ENCODE measurements at places on chromosomes 2 and 18.

DNA sequence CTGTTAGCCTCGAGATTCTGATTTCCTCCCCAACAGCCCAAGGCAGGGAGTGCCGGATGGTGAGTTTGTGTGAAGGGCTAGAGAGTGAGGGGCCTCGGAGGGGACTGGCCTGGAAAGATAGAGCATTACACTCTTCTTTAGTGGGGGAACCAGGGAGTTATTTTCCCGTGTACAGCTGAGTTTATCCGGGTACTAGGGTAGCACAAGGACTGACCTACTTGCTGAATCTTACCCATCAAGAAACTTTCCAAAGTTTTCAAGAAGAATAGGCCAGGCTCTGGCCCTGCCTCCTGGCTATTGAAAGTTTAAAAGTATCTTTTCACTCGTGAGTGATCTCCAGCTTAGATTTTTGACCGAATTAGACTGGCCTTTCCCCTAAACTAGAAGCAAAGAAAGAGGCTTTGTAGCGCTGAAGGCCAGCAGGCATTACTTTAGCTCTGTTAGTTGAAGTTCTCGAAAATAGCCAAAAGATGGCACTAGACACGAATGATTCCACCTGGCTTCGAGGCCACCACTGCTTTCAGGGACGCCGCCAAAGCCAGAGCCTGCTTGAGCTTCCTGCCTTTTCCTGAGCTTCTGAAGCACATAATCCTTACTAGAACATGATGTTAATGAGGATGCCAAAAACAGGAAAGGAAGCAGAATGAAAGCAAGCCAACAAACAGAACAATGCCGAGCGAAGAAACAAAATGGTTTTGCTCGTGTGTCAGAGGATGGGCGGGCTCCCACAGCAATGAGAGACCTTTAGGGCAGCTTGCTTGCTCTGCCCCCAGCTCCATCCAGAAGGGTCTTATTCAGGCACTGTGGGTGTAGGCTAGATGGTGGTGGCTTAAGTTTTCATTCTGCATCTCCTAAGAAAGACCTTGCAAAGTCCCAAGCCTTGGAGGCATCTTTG is 55.8 kb downstream of the TSN start:
- peak; percentile 58 for DNase-seq

- DNase-seq = no peak
Measured at GRCh38 chr18:32851936-32852335, 79.1 kb upstream of the KLHL14 start.

- peak; percentile 87 for DNase-seq
Measured at GRCh38 chr2:39121523-39122063, 742 bp upstream of the SOS1 start.

DNA sequence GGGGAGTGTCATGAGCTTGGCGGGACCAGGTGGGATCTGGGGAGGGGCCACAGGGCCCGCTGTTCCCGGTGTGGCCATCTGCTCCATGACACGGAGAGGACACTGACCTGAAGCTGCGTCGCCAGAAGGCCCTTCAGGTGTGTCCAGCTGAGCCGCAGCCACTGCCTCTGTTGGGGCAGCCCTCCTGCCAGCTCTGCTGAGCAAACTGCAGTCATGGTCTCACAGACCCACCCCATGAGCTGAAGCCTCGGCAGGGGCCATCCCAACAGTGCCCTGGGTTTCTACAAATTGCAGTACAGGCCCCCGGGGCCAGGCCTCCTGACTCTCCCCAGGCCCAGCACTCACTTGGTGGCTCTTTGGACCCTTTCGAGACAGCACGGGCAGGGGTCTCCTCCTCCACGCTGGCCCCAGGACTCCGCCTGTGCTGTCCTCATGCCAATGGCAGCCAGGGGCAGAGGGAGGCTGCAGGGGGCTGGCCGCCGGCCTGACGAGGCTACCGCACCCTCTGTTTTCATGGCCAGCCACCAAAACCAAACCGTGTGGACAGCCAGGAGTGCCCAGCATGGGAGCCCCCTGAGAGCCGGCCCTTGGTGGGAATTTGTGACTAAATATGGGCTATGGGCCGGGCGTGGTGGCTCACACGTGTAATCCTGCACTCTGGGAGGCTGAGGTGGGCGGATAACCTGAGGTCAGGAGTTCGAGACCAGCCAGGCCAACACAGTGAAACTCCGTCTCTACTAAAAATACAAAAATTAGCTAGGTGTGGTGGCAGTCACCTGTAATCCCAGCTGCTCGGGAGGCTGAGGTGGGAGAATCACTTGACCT is 175.2 kb upstream of the SALL3 start:
- no peak for DNase-seq

GRCh38 chr2:62505750-62506420 is at the start of gene TMEM17:
TSS of gene TMEM17 (minus strand) at chr2:62506195. CDS start at chr2:62506129, 66 bp downstream.
- peak; percentile 87 for DNase-seq

DNA sequence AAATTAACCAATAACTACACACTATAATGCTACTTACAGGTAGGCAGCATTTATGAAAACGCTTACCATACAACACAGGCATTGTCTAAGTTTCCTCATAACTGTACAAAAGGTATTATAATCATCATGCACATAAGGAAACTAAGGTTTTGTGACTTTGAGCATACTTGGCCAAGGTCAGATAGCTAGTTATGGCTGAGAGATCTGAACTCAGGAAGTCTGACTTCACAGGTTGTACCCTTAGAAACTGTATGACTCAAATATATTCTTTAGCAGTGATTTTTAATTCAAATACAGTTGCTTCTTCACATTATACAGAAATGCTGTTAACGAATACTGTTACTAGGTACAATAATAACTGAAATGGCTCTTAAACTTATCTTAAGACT is 89.3 kb downstream of the TRIP12 start:
- no peak for DNase-seq

DNA sequence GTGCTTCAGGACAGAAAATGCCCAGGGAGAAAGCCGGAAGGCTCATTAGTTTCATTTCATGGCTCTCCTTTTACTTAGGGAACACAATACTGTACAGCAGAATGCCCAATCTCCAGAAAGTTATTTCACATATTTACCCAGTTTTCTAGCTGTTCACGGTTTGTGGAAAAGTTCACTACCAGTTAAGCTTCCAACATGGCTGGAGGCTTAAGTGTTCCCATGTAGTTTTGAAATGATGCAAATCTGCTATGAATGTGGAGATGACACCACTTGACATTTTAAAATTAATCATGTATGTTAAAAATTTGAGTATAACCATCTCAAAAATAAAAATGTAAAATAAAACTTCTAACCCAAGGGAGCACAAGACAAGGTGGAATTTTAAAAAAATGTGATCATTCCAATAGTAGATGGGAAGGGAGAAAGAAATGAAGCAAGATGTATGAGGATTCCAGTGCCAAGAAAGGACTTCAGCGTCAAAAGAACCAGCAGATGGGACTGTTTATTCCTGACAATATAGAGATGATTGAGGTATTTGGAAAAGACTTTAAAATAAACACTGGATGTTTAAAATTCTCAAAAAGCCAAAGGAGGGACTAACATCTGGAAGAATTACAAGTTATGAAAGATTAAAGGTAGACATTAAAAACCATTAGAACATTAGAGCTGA is 60.9 kb upstream of the OSR1 start:
- no peak for DNase-seq

GRCh38 chr2:203909261-203909967 is 27.1 kb upstream of the ICOS start:
- peak; percentile 3 for DNase-seq

GRCh38 chr2:237614151-237614720 is 13.2 kb upstream of the LRRFIP1 start:
- DNase-seq = no peak

DNA sequence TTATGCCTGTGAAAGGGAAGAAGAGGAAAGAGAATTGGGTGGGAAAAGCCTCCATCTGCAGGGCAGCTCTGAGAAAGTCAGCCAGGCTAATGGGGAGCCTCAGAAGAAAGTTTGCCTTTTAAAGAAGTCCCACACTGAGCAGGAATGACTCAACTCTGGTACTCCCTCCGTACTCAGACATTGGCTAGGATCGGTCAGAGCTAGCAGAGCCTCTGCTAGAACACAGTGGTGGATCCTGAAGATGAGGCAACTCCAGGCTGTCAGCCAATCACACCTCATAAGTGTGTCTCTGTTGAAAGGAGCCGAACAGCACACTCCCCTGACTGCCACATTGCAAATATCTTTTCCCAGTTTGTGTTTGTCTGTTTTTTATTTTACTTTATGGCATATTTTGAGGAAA is 96.9 kb downstream of the HNRNPLL start:
- no peak for DNase-seq

DNA sequence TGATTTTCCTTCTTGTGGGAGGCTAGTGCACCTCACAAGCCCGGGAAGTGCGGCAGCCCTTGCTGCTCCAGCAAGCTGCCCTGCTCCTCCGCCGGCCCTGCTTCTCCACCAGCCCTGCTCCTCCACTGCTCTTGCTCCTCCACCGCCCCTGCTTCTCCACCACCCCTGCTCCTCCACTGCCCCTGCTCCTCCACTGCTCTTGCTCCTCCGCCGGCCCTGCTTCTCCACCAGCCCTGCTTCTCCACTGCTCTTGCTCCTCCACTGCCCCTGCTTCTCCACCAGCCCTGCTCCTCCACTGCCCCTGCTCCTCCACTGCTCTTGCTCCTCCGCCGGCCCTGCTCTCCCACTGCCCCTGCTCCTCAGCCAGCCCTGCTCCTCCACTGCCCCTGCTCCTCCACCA is 95.6 kb downstream of the NDUFA10 start:
- DNase-seq = no peak

DNA sequence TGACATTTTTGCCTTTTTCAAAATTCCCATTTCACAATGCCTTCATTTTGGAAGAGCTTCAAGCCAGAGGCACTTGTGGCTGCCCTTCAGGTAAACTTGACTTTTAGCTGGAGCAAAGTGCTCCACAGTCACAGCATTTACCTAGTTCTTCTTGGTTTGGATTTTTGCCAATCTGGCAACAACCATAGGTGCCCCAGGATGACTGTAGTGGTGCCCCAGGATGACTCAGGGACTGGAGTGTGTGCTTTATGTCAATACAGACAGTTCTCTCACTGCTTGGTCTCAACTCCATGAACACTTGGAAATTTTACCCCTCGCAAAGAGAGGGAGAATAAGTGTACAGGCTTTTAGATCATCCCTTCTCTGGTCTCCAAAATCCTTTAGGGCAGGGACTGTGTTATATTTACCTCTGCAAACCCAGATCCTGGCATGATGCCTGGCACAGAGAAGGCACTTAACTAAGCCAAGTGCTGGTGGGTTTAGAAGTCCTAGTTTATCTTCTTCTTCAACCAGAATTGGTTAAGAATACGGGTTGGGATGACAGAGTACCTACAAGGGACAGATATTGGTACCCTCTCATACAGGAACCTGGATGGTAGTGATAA is 15.3 kb upstream of the PTPN4 start:
- DNase-seq = no peak

- DNase-seq = no peak
Measured at GRCh38 chr2:202690321-202690900, 55.6 kb downstream of the FAM117B start.

GRCh38 chr18:39421276-39421675 is 1855.7 kb upstream of the CELF4 start:
- DNase-seq = no peak

DNA sequence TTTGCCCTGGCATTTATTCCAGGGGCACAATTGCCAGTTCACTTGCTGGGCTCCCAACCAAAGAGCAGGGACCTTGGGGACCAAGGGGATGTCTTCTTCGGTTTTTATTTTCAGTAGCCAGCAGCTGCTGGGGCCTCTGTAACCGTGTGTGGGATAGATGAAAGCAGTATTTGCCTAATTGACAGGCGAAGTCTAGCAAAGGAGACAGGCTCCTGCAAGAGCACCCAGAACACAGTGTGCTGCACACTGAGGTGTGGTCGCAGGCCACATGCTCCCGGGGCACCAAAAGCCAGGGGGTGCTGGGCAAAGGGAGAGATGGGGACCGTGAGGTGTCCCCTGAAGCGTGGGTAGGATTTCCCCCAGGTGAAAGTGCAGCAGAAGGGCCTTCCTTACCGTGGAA is 5.3 kb downstream of the SAG start:
- no peak for DNase-seq

- no peak for DNase-seq
Measured at GRCh38 chr18:70190529-70190928, 15.0 kb downstream of the RTTN start.
